Muscle of arm (tissue), 14 donors: ENCODE measurements at places on chromosomes 3 and 15. TPM values are rescaled to one million over a fixed set of nuclear protein-coding genes. Genes with fewer than 3 reads are reported as not detected.

DNA sequence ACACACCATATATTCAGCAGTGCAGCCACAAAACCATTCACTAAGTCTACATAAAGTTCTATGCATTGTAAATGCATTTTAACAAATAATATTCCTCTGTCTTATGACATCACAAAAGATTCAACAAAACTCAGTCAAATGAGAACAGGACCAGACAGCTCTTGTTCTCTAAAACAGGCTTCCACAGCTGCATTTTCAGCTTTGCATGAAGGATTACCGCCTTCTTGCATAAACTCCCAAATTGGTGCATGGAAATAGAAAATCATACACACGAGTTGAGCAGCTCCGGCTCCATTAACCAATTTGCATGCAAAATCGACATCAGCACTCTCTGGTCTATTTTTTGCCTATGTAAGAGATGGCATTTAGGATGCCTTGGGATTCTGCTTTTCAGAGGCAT is 66.4 kb downstream of the RFTN1 start:
- DNase-seq = no peak

- DNase-seq = no peak
Measured at GRCh38 chr15:47384341-47384740, 333.0 kb upstream of the SEMA6D start.

GRCh38 chr15:85407421-85408269 is 27.2 kb downstream of the AKAP13 start:
- DNase-seq = no peak

TMED3 gene
- 35.9 TPM for polyA plus RNA-seq

- DNase-seq = no peak
Measured at GRCh38 chr15:96324192-96324895, 6.2 kb upstream of the NR2F2 start.

SERINC4 gene
- 0.89 TPM for polyA plus RNA-seq

UBAP1L gene
- 3.6 TPM for polyA plus RNA-seq

GRCh38 chr3:152539191-152539764 is 270.5 kb downstream of the MBNL1 start:
- no peak for DNase-seq

GRCh38 chr3:155560594-155560993 is 184.3 kb downstream of the PLCH1 start:
- no peak for DNase-seq

DNA sequence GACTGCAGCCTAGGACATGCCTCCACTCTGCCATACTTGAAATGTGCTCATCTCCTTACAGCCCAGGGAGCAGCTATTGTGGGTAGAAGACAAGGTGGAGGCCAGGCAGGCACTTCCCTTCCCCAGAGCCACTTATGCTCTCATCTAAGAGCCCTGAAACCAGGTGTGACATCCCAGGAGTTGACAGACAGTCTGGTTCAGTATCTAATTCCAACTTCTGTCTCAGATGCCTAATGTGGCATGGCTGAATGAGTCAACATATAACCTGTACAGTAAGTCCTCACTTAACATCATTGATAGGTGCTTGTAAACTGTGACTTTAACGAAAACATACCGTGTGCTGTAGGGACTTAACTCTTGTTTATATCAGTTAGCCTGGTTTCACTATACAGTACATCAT is 1.2 kb upstream of the CAPN3 start:
- no peak for DNase-seq

BFSP2 gene
- not detected for polyA plus RNA-seq

DNA sequence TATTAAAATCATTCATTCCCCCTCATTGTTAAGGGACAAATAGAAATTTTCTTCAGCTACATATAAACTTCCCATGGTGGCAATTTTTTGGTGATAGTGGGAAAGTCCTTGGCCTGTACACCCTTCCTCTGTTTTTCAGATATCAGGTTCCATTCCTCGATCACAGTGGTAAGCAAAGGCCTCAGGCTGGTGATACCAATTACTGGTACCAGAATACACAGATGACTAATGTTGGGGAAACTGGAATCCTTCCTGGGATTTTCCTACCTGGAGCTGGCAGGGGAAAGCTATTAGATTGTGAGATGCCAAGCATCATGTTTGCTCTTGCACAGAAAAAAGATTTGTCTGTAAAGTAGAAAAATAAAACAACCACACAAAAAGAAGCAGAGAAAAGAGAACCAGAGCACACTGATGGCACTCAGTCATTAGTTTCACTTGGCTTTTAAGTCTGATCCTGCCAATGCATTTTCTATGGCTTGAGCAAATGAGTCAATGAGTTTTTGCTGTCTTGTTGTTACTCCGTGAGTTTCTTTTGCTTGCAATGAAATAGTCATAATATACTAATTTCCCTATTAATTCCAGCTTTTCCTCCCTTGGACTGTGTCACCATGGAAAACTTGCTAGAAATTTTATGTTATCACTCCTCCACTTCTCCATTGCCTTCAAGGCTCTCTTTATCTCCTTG is 795.0 kb downstream of the ROBO1 start:
- no peak for DNase-seq

DNA sequence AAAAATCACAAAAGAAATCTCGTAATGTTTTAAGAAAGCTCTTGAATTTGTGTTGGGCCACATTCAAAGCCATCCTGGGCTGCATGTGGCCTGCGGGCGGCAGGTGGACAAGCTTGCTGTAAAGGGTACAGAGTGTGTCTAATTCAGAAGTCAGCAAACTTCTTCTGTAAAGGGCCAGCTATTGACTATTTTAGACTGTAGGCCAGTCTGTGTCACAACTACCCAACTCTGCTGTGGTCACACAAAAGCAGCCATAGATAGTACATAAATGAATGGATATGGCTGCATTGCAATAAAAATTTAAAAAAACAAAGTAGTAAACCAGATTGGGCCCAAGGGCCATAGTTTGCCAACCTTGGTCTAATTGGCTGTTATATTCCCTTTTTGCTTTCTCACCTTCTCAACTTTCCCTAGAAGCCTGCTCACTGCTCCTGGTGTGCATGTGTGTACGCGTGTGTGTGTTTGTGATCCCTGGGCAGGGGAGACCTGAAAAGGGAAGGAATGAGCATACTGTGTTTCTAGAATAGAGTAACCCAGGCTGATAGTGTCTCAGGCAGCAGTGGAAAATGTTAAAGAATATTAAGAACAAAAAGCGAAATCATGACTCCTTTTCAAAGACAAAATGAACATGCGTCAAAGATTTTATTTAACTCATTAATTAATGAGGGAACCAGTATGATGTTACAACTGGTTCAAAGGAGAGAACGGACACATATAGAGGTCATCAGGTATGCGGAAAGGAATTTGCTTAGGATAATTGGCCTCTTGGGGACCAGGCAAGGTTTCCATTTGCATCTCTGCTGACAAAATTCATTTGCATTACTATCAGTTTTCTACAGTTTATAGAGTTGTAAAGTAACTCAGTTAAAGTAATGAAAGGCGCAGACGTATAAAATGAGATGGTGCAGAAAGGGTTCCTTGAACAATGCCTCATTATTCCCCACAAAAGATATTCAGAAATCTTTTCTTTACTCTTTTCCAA is 248.0 kb downstream of the THSD4 start:
- DNase-seq = no peak

DISP2 gene
- 0.27 TPM for polyA plus RNA-seq

GRCh38 chr3:169430707-169431404 is 232.7 kb downstream of the MECOM start:
- no peak for DNase-seq

GRCh38 chr3:146037697-146038096 is 123.3 kb downstream of the PLOD2 start:
- DNase-seq = no peak

DNA sequence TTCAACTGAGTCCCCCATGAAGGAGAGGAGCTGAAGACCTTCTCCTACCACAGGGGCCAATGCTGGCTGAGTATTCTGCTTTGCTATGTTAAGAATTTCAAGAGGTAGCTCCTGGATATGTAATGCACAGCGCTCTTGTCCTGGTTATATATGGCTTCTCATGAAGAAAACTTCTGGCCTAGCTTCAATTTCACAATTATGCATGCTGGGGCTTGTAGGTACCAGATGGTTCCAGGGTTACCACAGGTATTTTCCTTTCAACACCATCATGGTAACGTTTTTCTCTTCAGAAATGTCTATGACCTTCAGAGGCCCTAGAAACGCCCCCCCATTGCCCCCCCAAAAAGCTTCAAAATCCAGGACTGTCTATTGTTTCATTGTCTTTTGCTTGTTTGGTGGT is 311.7 kb upstream of the ICE2 start:
- DNase-seq = no peak

DNA sequence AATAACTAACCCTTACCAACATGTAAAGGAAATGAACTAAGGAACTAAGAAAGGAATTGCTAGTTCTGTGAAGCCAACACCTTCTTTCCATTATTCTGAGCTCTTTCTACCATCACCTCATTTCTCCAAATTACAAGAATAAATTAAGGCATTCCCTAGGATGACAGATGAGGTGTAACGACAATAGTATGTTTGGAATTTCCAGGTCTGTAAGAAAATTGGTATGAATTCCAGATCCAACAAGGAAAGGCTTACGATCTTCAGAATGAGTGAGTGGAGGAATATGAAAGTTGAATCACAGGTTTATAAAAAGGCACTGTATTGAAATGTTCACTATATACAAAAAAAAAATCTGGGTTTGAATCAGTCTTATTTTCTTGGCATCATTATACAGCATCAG is 4.5 kb upstream of the NANOGP8 start:
- DNase-seq = no peak

GRCh38 chr3:6860954-6861624 is at the start of gene GRM7:
GRM7 (plus strand) TSS chr3:6861115.
- peak; percentile 15 for DNase-seq

DNA sequence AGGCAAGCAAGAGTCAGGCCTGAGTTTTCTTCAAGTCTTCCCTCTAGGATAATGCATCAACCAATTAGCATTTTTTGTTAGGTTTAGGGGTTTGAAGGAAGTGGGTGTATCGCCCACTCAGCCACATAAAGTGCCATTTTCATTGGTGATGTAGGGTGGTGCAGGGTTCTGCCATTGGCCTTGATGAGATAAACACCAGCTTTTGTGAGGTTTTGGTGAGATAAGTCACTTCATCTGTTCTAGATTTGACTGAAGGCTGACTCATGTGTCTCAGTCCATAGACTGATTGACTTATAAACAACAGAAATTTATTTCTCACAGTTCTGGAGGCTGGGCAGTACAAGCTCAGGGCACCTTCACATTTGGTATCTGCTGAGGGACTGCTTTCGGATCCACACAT is 84.5 kb upstream of the C3orf80 start:
- no peak for DNase-seq

PLXNB1 gene
- polyA plus RNA-seq = 58.1 TPM

DNA sequence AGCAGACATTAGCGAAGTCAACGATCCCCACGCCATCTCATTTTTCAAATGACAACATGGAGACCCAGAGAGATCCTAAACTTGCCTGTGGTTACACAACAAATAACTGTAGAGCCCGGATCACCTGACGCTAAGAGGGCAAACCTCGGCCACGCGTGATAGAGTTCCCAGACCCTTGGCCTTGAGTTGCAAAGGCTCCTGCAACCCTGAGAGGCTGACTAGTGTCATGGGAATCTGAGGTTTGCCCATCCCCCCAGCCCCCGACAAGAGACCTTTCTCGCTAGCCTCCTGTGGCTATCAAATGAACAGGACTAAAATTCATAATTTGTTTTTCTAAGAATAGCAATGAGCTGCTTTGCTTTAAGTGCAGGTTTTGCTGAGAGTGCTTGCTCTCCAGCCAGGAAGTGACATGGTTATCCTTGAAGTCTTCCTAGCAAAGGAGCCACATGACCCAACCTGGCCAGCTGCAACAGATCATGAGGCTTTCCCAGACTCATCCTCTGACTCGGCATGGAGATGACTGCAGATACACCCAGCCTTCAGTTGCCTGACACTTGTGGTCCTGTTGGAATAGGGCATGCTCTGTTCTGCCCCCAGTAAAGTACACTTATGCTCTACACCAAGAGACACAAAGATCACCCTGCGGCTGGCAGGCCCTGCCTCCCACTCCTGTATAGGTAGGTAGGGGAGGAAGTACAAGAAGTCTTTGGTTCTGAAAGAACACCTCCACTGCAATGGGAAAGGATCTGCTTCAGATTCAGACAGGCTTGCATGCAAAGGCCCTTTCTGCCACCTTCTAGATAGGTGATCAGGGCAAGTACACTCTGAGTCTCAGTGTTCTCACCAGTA is 36.0 kb downstream of the MCF2L2 start:
- no peak for DNase-seq

DNA sequence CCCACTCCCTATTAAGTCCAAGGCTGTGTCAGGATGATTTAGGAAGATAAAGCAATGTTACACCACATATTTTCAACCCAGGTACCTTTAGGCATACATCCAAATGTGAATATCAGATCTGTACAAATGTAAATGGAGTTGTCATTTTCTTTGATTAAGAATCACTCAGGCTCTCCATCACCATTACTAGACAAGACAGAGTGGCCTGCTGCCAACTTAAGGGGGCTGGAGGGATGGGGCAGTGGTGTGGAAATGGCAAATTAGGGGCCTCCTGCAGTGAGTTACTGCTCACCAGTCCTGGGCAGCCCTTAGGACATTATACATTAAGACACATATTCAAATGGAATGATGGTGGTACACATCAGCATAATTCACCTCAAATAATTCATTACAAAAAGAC is 211.0 kb downstream of the TNIK start:
- DNase-seq = no peak

GRCh38 chr3:71163198-71163918 is 420.2 kb downstream of the FOXP1 start:
- no peak for DNase-seq

EPHB3 gene
- not detected for polyA plus RNA-seq

GRCh38 chr3:56536735-56537134 is 20.2 kb upstream of the CCDC66 start:
- DNase-seq = no peak

THAP10 gene
- 2.7 TPM for polyA plus RNA-seq

GOLGA8N gene
- polyA plus RNA-seq = 50.0 TPM

DNA sequence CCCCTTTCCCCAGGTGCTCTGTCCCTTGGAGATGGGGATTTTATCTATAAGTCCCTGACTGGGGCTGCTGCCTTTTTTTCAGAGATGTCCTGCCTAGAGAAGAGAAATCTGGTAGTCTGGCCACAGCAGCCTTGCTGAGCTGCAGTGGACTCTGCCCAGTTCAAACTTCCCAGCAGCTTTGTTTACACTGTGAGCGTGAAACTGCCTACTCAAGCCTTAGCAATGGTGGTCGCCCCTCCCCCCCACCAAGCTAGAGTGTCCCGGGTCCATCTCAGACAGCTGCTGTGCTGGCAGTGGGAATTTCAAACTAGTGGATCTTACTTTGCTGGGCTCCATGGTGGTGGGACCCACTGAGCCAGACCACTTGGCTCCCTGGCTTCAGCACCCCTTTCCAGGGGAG is 38.9 kb downstream of the TMEM266 start:
- DNase-seq = no peak

GRCh38 chr3:37457378-37458065 is 283.1 kb upstream of the LRRFIP2 start:
- no peak for DNase-seq
